Subcutaneous adipose tissue (tissue), 4 donors: ENCODE measurements at places on chromosomes 4 and X. TPM values are rescaled to one million over a fixed set of nuclear protein-coding genes. Genes with fewer than 3 reads are reported as not detected.

MAGEA1 gene
- total RNA-seq: not detected

PHKA1 gene
- 4.9 TPM for total RNA-seq

HPGD gene
- total RNA-seq: 80.6 TPM

HTATSF1 gene
- 38.6 TPM for total RNA-seq

MAGEC1 gene
- not detected for total RNA-seq

TIGD4 gene
- not detected for total RNA-seq

GYG2 gene
- total RNA-seq: 184 TPM

HSD17B13 gene
- 4.2 TPM for total RNA-seq

F8A2 gene
- 2.0 TPM for total RNA-seq
